Glutamatergic neuron (in vitro differentiated cells): ENCODE measurements at places on chromosomes 7 and 10.

GRCh38 chr7:69651101-69651590 is 52.9 kb downstream of the AUTS2 start:
- no peak for DNase-seq

- DNase-seq: no peak
These were observed 79.6 kb downstream of the SEC61G start for GRCh38 chr7:54679490-54679817.

GRCh38 chr7:101185258-101185839 is 5.3 kb upstream of the NAT16 start:
- DNase-seq: no peak

- peak; percentile 56 for DNase-seq
These were observed at the start of gene CAV2 for GRCh38 chr7:116499168-116500077. TSS of gene CAV2 (plus strand) at chr7:116499738. CDS start at chr7:116499782, 44 bp downstream.

GRCh38 chr10:5816170-5816569 is 2.9 kb upstream of the GDI2 start:
- DNase-seq: no peak
